Uterine smooth muscle cell (primary cell): ENCODE measurements at places on chromosomes 11 and 22. TPM values are rescaled to one million over a fixed set of nuclear protein-coding genes. Genes with fewer than 3 reads are reported as not detected.

Gene KCNQ1
- total RNA-seq, result 0.25 TPM in 1 of 2 replicates, not detected in the other

Gene SAA2
- not detected in 2 replicates for total RNA-seq

Gene ELF5
- 0.12 TPM in 1 of 2 replicates, not detected in the other for total RNA-seq

Gene CNIH2
- total RNA-seq, result 0.11 and 0.25 TPM in 2 replicates

Gene ISX
- not detected in 2 replicates for total RNA-seq

Gene HBE1
- total RNA-seq, result not detected in 2 replicates

Gene FOLR3
- total RNA-seq, result 3.8 and 11.1 TPM in 2 replicates

Gene CCDC87
- 0.11 and 0.25 TPM in 2 replicates for total RNA-seq

Gene MAPK8IP1
- 10.1 and 12.3 TPM in 2 replicates for total RNA-seq
